ENCODE measurements at places on chromosomes 2 and 18. TPM values are rescaled to one million over a fixed set of nuclear protein-coding genes. Genes with fewer than 3 reads are reported as not detected.

Gene TUBB6
- total RNA-seq, result 0.88 TPM

DNA sequence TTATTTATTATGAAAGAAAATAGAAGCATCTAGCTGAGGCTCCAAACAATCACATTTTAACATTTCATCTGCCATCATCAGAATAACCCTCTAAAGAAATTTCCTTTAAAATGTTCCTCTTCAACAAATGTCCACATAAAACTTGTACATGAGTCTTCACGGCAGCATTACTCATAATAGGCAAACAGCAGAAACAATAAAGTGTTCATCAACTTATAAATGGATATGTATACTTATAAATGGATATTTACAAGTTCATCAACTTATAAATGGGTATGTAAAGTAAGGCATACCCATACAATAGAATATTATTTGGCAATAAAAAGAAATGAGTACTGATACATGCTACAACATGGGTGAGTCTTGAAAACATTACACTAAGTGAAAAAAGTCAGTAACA, 33.5 kb upstream of the ASNSD1 start:
- no peak for DNase-seq

Gene COL5A2
- 0.25 TPM for total RNA-seq

Gene TBR1
- not detected for total RNA-seq

GRCh38 chr2:138280999-138281695, 220.4 kb upstream of the SPOPL start:
- no peak for DNase-seq

Gene EVX2
- not detected for total RNA-seq

- DNase-seq, result no peak
Observed at GRCh38 chr2:104873689-104874054, 19.8 kb downstream of the POU3F3 start.

Gene FRZB
- total RNA-seq, result not detected

DNA sequence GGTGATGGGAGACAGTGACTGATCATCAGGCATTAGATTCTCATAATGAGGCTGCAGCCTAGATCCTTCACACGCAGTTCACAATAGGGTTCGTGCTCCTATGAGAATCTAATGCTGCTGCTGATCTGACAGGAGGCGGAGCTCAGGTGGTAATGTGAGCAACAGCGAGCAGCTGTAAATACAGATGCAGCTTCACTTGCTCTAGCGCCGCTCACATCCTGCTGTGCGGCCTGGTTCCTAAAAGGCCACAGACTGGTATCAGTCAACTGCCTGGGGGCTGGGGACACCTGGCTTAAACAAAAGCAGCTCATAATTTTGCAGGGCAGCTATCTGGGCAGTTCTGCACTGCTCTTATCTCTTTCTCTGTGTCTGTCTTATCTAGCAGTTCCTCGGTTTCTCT, 20.4 kb upstream of the CD226 start:
- DNase-seq, result peak; percentile 45

Gene NT5C1B
- not detected for total RNA-seq

Gene SLC4A3
- total RNA-seq, result 0.16 TPM

- no peak for DNase-seq
Observed at GRCh38 chr2:229467783-229468182, 196.7 kb upstream of the PID1 start.

- no peak for DNase-seq
Observed at GRCh38 chr18:27803957-27804356, 373.0 kb downstream of the CDH2 start.

Gene ST8SIA3
- total RNA-seq, result not detected

Gene IRS1
- 2.9 TPM for total RNA-seq

Gene RNF152
- 0.60 TPM for total RNA-seq

GRCh38 chr2:101768556-101769220, 71.2 kb downstream of the MAP4K4 start:
- DNase-seq, result no peak

GRCh38 chr2:141162314-141162713, 968.5 kb downstream of the LRP1B start:
- DNase-seq, result no peak

GRCh38 chr2:225566798-225567197, 167.3 kb downstream of the NYAP2 start:
- no peak for DNase-seq

Gene FBXO36
- 0.52 TPM for total RNA-seq

GRCh38 chr18:22169889-22170420, 566 bp downstream of the GATA6 start:
- no peak for DNase-seq

Gene HAUS1
- 8.8 TPM for total RNA-seq

DNA sequence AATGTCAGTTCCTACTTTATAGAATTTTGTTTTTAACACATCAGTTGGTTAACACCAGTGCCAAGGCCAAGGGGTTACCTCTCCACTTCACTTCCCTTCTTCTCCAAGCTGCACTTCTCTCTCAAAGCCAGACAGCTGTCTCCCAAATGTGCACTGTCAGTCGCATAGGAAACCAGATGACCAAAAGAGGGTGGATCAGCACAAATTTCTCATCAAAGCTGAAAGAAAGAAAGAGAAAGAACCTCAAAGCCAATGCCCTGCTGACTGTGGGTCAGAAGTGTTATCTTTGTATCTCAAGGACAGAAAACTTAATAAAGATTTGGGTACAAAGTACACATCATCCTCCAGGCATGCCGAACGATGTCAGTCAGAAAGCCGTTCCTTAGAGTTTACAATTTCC, 32.2 kb downstream of the SPATS2L start:
- no peak for DNase-seq

DNA sequence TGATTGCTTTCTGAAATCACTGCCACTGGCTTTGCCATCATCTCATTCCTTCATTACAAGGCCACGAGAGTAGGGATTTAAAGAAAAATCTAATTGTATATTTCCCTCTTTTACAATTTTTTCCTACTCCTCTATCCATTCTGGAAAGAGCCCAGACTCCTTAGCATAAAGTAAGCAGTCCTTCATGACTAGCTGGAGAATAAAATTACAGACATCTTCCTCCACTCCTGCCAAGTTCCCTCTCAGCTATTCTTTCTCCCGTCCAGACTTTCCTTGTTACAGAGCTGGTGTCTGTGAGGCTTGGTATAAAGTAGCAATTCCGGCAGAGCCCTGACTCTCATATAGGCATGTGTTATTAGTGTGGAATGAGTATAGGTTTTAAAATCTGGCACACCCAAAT, 806.8 kb downstream of the PLCL1 start:
- DNase-seq, result no peak

GRCh38 chr18:61791031-61791430, 101.8 kb downstream of the RNF152 start:
- DNase-seq, result no peak

Gene UGT1A5
- total RNA-seq, result not detected

Gene CTNNA2
- total RNA-seq, result not detected

DNA sequence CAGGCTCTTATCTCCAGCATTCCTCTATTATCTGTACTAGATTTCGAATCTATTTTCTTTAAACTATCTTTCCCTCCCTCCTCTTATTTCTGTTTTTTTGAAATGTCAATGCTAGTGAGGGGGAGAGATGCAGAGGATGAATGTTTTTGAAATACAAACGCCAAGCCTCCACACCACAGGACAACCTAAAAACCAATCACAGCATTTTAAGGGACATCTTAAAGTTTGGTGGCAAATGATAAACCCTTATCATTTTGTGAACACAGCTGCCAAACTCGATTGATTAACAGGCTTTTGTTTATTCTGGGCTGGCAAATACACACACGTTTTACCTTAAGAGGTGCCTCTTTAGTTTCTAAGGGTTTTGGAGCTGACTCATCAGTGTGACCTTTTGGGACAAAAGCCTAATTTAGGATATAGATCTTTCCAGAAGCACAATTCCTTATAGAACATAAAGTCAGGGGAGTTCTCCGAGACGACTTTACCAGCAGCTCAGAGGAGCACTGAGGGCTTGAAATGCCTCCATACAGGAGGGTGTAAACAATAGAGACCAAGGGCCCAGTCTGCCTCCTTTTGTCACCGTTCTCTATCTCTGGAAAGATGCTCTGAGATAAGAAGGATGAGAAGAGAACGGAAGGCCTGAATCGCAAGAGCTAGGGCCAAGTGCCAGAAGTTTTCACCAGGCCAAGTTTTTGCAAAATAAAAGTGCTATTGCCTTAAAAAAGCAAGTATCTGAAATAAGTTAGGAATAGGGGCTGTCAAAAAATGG, 4.2 kb upstream of the MEIS1 start:
- DNase-seq, result no peak

DNA sequence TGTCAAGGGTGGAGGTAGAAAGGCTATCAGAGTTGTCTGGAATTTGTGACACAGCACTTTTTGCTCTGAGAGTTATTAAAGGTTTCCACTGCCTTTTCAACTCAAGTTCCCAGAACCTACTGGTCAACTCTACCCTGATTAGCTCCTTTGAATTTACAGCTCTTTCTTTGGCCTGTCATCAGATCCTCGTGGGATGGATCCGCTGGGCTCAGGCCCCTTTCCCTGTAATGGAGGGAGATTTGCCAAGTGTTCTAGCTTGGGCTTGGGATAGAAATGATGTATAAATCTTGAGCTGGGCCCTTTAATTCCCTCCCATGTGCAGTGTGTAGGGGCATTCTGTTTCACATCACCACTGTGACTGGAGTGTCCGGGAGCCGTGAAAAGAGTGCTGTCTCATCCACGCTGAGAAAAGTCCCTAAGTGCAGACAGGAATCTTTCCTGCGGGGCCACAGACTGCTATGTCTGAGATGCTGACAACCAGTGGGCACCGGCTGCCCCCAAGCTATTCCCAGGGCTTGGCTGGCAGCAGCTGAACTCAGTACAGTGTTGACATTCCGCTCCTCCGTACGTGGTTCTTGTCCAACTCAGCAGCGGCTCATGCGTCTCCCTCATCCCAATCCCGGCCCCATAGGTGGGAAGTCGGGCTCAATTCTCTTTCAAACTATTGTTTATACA, 46.9 kb upstream of the ARHGAP28 start:
- DNase-seq, result no peak

GRCh38 chr2:76813084-76813483, 709.1 kb downstream of the LRRTM4 start:
- DNase-seq, result no peak

Gene AQP12A
- total RNA-seq, result not detected

- no peak for DNase-seq
Observed at GRCh38 chr2:13919981-13920382, 712.5 kb upstream of the LRATD1 start.

DNA sequence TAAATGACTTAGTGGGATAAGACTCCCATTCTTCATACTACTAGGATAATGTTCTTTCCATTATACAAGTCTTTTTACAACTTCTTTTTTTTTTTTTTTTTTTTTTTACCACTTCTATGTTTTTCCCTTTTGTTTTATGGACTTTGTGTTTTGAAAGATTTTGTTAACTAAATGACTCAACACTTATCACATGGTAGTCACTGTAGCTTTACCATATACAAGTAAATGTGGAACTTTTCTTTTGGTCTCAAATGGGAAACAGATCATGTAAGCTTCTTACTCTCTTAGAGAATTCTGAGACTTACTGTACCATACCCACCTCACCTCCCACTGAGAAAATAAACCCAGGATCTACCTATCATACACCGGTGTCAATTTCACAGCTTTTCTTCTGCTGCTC, 590.3 kb upstream of the CDH2 start:
- DNase-seq, result no peak

DNA sequence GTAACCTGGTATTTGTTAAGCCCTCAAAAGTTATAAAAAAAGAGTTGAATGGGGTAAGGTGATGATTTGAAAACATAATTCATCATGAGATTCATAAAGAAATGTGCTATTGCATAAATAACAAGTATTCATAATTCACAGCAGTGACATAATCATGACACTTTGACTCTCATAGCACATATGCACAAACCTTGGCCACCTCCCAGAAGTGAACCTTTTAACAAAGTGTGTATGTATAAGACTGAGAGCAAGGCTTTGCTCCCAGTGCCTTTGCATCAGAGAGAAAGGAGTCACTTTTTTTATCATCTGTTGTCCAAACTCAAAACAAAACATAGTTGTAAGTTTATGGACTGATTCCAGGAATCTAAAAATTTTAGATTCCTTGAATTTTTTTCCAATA, 15.0 kb upstream of the HTR2B start:
- DNase-seq, result no peak

Gene USP37
- 24.4 TPM for total RNA-seq

Gene UGP2
- total RNA-seq, result 53.2 TPM

GRCh38 chr2:69464575-69464974, 27.3 kb upstream of the NFU1 start:
- DNase-seq, result no peak

GRCh38 chr2:146451972-146452371, 1392.9 kb upstream of the ACVR2A start:
- DNase-seq, result no peak

DNA sequence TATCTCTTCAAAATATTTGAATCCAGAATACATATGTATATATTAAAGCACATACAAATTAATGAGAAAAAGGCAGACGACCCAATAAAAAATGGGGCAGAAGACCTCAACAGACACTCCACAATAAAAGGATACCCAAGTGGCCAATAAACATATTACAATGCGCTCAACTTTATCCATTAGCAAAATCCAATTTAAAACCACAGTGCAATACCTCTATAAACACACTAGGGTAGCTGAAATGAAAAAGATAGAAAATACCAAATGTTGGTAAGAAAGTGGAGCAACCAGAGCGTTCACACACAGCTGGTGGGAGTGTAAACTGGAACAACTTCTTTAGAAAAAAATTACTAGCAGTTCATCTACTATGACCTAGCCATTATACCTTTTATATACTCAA, 75.3 kb downstream of the CCDC148 start:
- no peak for DNase-seq

DNA sequence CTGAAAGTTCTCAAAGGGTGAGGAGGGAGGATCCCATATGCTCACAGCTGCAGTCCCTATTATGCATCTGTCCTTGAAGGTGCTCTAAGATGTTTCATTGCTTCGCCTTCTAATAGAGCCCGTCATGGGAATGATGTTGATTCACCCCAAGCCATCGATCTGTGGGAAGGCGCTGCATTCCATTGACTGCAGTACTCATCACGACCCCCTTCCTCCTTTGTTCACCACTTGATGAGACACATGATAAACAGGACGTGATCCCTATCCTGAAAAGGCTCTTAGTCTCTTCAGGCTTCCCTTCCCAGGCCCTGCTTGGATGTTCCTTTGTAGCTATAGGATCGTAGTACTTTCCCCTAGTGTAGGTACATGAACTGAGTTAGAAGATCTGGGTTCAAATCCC, 181.8 kb downstream of the AGPS start:
- DNase-seq, result no peak

Gene LHCGR
- total RNA-seq, result not detected

DNA sequence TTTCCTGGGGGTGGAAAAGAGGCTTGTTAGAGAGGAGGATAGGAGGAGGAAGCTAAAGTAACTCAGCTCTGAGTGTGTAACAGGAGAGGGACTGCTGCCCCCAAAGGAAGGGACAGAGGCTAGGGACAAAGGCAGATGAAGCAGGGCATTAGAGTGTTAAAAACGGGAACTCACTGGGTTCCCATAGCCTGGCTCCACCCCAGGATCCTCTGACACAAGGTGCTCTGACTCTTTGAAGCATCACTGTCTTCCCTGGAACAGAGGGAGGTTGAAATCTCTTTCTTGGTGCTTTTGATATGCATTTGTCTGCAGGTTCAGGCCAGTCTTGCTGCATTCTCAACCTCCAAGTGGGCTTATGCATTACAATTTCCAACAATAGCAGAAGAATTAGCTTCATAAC, 22.9 kb downstream of the IL36A start:
- no peak for DNase-seq

- no peak for DNase-seq
Observed at GRCh38 chr18:41390309-41390708, 564.7 kb upstream of the PIK3C3 start.
